ENCODE measurements at places on chromosomes 5 and 9.

GRCh38 chr5:154567155-154567554, 89.1 kb upstream of the HAND1 start:
- DNase-seq, result no peak

DNA sequence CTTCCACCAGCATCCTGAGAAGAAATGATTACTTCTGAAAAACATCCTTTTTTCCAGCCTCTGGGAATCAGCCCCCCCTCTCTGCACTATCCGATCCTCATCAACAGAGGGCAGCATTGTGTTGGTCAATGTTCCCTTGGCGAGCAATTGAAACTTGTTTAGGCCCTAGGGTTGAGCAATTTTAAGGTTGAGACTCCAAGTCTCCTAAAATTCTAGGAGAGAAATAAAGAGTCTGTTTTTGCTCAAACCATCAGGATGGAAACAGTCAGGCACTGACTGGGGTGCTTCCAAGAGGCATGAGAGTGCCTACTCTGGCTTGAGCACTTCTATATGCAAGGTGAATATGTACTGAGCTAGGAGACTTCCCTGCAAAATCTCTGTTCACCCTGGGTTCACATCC, 12.4 kb upstream of the CYFIP2 start:
- DNase-seq, result no peak

DNA sequence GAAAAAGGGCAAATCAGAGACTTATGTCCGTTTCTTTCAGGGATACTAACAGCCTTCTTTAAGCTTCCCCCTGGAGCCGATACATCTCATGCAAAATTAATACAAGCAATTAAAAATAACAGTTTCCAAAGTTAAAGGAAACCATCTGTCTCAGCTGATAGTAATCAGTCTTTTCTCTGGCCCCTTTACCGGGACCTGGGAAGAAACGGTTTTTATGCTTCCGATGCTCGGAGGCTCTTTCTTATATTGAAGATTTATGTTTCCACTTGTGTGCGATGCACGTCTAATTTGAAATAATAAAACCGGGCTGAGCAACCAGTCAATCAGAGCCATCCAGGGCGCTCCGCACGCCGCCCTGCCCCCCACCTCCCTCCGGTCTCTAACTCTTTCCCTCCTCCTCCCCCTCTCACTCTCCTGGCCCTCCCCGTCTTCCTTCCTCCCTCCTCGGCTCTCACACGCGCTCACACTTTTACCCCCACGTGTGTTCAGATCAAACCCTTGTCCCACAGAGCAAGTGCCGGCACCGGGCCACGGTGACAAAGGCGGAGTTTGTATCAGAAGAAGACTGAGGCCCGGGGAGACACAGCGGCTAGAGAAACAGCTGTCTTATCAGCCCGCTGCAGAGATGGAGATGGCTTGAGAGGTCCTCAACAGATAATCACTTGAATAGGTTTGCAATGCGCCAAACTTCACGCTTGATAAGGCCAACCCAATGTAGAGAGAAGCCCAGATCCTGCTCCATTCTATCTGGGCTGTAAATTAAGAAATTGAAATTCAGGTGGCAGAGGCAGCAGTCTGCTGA, 5.1 kb upstream of the ELAVL2 start:
- no peak for DNase-seq

DNA sequence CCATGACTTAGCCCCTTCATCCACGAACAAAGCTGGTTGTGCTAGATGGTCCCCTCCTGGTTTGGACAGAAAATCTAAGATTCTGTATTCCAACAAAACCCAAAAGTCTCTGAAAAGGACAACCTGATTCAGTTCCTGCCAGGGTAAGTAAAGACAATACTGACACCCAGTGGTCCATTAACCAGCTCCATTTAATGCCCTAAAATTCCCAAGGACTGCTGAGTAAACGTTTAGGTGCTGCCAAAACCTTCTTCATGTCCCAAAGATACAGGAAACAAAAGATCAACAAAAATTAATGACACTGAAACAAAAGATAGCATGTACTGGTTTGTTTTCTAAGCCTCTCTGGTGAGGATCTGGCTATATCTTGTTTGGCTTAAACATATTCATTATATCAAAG, 25.3 kb upstream of the PPP1R2B start:
- no peak for DNase-seq

GRCh38 chr9:87276851-87277261, 220.8 kb upstream of the DAPK1 start:
- no peak for DNase-seq

DNA sequence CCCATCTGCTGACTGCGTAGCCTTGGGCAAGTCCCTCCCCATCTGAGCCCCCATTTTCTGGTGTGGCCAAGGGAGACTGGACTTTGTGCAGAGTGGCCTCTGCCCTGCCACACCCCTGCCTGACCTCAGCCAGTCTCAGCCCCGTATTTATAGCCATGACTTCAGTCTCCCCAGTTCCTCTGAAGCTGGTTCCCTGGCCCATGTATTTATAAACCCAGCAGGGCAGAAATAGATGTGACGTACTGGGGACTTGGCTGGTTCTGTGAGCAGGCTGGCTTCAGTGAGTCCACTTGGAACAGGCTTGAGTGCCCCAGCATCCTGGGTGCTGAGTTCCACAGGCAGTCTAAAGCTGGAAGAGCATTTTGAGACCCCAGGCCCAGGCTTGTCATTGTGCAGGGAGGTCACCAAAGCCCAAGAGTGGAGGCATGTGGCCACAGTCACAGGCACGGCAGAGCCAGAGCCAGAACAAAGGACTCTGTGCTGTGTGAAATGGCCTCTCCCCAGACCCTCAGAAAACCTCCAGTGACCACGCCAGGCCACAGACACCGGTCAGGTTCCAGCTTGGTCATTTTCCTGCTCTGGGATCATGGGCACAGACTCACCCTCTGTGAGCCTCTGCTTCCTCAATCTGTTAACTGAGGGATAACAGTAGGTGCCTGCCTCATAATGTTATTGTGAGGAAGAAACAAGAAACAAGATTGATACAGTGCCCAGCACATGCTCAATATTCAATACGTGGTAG, 30.4 kb upstream of the SYNPO start:
- no peak for DNase-seq

DNA sequence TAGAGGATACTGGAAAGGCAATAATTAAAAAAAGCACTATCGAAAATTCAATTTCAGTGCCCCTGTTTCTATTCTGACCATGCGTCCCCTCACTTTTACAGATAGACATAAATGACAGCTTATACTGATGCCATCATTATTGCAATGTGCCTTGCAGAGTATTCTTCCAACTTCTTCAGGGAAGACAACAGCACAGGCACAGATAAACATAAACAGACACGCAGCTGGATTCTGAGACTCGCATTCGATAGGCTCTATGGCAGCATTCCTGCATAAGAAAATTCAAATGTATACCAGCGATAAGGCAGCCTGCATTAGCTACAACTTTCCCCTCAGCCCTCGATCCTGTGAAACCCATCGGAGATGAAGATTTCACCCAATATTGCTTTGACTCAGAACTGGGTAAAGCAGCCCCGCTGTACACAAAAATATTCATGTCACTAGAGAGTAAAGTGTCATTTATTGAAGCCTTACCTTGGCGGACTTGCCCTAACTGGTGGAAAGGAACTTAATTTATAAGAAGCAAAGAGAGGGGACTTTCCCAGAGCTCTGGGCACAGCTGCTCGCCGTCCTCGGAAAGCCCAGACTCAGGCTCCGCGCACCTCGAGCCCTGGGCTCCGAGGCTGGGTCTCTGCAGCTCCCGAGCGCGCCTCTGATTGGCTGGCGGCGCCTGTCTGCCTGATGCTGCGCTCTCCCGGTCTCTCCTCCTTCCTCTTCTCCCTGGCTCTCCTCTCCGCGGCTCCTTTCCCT, at the start of gene CDH18:
Gene CDH18, minus strand, starts transcription at position 589 of the 750 bp plus-strand sequence. CDS start 149,214 bp downstream, outside the sequence.
- DNase-seq, result no peak
